ENCODE measurements at places on chromosomes 3 and 15.

- no peak for DNase-seq
Observed at GRCh38 chr3:40398346-40398745, 11.4 kb downstream of the ENTPD3 start.

DNA sequence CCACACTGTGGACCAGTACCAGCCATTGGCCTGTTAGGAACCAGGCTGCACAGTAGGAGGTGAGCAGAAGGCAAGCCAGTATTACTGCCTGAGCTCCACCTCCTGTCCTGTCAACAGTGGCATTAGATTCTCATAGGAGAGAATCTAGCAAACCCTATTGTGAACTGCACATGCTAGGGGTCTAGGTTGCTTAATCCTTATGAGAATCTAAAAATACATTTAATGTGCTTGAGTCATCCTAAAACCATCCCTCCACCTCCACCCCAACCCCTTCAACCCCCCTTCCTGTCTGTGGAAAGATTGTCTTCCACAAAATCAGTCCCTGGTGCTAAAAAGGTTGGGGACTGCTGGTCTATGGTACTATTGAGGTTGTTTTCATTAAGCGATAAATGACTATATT, 49.3 kb upstream of the KCNAB1 start:
- no peak for DNase-seq

DNA sequence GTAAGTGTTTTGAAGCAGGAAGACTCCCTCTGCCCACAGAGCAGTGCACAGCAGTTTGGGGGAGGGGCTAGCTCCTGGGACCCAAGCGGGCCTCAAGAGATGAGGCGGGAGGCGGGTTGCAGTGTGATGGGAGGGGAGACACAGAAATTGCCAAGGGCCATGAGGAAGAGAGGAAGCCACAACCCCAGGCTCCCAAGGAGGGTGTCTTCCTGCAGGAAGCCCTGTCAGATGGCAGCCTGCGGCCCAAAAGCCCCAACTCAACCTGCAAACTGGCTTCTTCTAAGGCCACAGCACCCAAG, 7.3 kb upstream of the ISLR2 start:
- no peak for DNase-seq

DNA sequence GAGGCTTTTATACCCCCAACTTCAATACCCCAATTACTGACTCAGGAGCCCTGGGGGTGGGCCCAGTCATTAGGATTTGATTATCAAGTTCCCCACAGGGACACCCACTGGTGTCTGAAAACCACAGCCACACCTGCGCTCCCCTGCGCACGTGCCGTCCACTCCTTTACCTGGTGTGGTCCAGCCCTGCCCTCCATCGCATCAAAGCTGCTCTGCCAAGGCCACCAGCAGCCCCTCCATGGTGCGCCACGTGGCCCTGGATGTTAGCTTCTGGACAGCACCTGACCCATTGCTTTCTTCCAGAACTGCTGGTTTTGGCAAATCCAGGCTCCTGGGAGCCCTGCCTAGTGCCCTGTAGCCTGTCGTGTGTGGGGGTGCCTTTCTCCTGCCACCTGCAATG, 136.3 kb downstream of the NSMCE3 start:
- DNase-seq = peak; percentile 6

GRCh38 chr3:72386327-72387000, 461.8 kb downstream of the SHQ1 start:
- DNase-seq = no peak

DNA sequence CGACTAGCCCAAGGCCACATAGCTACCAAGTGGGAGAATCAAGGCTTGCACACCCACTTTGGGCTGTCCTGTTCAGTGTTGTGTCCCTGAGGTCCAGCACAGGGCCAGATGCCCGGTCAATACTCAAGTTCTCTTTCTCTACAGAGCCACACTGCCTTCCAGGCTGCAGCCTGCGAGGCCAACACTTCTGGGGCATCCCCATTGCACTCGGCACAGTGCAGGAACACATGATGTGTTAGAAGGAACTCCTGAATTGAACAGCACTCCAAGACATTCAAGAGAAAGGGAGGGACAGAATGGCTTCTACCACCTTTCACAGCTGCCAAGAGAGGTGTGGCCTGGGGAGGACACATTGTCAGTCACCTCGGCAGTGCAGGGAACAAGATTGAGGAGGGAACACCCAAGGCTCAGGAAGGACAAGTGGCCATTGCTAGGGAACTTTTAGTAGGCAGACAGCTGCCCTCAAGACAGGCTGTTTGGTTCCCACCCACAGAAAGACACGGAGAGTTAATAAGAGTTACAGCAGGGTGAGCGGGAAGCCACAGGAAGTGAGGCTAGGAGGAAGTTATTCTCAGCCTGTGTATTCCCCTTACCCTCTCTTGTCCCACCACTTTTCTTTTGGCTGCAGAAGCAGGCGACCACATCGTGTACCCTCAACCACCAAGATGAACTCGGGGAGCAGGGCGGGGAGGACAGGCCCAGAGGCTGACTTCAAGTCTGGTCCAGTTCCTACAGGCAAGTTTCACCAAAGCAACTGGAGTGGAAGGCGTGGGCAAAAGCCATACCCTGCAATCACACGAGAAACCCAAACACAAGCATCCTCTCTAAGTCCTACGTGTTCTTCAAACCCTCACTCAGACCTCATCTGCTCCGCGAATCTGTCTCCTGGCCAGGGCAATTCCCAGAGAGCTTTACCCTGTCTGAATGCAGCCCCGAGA, 69.4 kb downstream of the SRGAP3 start:
- DNase-seq = peak; percentile 52

GRCh38 chr3:196499807-196500524, 3.6 kb downstream of the RNF168 start:
- no peak for DNase-seq

DNA sequence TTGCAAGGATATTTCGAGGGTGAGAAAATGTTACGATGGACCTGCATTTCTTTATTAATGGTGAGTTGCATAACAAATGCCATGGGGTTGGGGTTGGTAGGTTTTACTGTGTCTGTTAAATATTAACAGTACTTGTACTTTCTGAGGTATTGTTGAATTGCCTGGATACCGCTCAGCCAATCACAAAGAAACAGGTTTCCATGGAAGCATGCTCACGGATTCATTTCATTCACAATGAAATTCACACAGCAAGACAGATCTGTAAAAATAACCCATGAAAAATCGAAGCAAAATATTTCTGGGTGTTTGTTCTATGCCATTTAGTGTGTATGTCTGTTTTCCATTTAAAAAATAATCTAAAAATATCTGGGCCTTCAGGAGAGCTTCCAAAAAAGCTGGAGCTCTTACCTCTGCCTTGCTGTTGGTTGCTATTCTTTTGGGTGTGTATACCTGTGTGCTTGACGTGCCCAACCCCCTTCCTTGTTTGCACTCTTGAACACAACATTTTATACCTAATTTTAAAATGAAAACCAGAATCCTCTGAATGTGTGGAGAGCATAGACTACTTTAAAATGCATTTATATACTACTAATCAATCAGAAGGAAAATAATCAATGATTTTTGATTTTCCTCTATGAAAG, 479.8 kb upstream of the TBL1XR1 start:
- no peak for DNase-seq

GRCh38 chr3:157275832-157276231, 115.9 kb upstream of the CCNL1 start:
- DNase-seq = peak; percentile 39

DNA sequence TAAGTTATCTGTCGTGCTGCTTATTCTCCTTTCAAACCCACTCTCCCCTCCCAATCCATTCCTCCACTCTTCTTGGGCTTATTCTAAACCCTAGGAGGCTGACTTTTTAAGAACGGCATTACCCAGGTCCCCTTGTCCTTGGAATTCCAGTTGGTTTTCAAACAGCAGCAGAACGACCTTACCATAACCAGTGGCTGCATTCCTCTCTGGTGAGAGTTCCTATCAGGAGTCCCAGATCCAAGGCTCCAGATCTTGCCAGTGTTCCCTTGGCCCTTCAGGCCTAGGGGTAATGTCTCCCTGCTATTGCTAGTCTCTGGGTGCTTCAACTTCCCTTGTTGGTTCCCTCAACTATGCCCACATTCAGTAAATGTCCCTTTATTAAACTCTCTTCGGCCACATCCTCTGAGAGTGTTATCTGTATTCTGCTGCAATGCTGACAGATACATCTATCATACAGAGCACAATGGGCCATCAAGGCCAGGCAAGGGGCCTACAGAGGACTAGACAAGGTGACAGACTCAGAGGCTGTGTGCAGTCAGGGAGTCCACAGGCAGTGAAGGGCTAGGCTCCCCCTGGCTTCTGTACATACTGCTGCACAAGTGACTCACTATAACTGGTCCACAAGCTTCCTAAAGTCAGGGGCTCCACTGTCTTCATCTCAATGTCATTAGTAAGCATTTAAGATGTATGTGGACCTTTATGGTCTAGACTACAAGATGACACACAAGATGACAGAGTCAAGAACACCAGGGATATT, 10.1 kb downstream of the LYSMD2 start:
- DNase-seq = no peak

- DNase-seq = no peak
Observed at GRCh38 chr3:150609988-150610387, 6.9 kb downstream of the SELENOT start.

DNA sequence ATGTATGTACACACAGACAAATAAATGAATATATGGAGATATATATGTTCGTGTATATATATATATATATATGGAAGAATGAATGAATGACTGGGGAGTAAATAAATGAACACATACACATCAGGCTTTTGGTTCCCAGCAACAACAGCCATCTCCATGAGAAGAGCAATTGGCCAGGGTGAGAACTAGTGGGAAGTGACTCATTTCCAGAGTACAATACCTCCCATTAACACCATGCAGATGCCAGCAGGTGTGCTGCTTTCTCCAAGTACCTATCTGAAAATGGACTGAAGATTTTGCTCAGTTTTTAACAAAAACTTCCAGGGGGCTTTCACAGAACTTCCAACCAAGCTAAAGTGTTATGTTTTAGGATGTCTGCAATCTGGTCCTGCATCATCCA, 179.8 kb upstream of the SLC2A2 start:
- DNase-seq = no peak

GRCh38 chr3:32733631-32734229, 48.7 kb downstream of the CNOT10 start:
- no peak for DNase-seq

GRCh38 chr15:59614153-59614552, 2.6 kb downstream of the GCNT3 start:
- DNase-seq = no peak

DNA sequence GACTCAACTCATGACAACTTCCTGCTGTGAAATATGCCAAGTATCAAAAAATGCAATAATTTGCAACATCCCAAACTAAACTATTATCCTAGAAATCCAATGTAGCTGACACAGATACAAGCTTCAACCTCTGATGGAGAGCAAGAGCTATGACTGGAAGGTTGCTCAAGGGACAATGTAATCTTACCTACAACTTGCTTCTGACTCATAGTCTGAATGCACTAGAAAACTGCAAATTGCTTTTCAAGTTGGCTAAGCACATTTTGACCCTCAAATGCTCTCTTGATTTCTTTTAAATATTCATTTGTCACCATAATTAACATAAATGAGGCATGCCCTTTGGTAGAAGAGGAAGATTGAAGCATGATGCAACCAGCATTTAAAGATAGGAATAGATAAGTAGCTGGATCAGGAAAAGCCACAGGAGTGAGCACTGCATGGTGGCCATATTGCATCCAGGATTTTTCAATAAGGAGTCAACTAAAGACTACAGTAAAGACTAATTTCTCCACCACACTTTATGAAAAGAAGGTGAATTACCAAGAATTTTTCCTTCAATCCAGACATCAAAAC, 630.8 kb upstream of the GBE1 start:
- no peak for DNase-seq

- DNase-seq = peak; percentile 89
Observed at GRCh38 chr15:98548139-98548971, 100.0 kb upstream of the IGF1R start.

DNA sequence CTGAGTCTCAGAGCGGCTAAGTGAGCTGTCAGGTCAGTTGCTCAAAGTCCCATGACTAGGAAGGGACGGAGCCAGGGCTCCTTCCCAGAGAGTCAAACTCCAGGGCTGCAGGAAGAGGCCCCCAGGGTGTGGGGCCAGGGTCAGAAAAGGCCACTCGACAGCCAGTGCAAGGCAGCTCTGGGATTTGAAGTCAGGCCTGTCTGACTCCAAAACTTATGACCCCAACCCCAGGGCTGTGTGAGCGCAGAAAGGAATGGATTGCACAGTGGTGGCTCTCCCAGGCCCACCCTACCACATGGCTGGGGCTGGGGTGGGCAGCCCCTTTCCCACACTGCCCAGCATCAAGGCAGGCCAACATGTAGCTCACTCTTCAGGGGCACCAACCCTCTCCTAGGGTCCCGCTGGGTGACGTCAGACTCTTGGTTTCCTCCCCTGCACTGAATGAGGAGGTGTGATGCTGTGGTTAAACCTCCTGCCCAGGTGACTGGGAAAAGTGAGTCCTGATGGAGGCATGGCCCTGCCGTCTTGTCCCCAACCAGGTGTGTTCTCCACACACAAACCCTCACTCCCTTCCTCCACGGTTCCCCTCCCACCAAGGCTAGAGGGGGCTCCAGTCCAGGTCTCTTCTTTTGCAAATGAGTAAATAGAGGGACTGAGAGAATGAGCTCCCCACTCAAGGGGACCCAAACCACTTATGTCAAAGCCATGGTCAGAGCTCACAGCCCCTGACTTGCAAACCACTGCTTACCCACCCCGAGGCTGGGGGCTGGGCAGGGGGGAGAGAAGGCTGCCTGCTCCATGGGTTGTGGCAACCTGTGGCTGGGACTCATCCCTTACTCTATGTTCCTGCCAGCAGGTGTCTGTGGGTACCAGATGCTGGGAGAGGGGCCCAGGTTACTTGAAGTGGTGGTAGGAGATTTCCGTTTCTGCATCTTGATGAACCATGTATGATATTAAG, 23.8 kb upstream of the CORO2B start:
- no peak for DNase-seq

- no peak for DNase-seq
Observed at GRCh38 chr3:17954801-17955200, 212.4 kb upstream of the TBC1D5 start.

GRCh38 chr3:143832433-143832832, 15.8 kb downstream of the SLC9A9 start:
- no peak for DNase-seq

DNA sequence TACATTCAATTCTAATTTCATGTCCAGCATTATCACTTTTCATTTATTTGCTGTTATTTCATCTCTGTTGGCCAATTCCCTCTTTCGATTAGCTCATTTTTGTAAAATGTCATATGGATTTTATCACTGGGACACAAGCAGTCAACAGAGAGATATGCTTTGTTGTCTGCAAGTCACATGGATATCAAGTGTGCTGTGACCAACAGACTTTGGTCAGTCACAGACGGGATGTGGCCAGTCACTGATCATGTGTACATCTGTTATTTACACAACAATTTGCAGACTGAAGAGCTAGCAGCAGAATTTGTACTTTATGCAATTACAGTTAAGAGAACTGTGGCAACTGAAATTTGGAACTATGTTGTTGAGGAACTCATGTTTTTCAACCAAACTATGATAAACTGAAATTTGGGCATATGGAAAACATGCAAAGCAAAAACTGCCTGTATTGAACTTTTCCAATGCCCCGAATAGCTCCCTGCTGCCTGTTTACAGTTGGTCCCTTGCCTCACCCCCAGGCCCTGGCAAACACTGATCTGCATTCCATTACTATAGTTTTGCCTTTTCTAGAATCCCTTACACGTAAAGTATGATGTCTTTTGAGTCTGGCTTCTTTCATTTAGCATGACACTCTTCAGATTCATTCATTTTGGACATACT, 104.4 kb downstream of the RPL22L1 start:
- DNase-seq = no peak

GRCh38 chr3:8050283-8050682, 451.3 kb upstream of the LMCD1 start:
- no peak for DNase-seq

Data from femur (tissue), 1 donor.